ENCODE measurements at places on chromosomes 5 and 9.

DNA sequence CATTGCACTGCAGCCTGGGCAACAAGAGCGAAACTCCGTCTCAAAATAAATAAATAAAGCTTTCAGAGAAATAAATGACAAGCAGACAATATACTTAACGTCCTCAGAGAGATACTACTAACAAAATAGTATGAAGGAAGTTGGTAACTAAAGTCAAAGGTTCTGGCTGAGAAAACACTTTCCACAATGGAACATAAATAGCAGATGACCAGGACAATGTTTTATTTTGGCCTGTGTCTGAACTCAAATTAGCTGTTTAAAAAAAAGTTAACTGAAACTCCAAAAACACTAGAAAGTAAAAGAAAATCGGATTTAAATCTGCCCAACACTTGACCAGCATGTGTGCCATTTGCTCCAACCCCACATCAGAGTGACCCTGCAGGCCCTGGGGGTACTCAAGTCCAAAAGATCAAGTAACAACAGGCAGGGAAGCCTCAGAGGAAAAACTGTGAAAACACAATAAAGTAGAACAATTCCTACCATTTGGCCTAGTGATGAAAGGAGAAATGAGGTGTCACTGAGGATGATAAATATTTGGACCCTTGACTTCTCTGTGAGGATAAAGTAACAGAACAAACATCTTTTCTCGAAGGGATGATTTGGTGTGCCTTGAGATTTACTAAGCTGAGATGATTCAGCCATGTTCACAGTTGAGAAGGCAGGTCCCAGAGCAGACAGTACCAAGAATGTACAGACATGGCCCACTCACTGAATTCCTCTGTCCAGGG, 47.7 kb downstream of the LHFPL2 start:
- DNase-seq = no peak

DNA sequence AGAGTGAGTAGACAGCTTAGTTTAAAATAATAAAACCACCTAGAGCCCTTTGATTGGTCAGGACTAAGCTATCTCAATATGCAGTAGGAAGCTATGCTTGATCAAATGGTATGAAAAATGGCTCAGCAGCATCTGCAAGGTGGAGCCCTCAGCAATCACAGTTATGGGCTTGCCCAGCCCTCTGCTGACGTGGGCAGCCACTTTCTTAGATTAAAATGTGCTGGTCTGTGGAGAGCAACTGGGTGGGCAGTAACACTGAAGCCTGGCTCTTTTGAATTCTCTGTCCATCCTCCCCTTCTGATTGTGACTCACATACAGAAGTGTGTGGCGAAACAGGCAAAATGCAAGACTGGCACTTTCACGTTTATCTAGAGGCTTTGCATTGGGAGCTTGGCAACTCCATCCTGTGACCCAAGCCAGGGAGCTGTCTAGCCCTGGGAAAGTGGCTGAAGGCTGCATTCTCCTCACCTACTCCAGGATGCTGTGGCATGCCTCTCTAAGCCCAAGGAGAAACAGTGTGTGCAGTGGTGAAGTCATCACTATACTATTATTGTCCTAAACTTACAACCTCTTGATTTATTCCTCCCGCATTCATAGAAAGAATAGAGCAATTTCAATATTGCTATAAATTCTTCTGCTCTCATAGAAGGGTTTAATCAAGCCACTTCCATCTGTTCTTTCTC, 61.1 kb downstream of the MED10 start:
- DNase-seq = no peak

DNA sequence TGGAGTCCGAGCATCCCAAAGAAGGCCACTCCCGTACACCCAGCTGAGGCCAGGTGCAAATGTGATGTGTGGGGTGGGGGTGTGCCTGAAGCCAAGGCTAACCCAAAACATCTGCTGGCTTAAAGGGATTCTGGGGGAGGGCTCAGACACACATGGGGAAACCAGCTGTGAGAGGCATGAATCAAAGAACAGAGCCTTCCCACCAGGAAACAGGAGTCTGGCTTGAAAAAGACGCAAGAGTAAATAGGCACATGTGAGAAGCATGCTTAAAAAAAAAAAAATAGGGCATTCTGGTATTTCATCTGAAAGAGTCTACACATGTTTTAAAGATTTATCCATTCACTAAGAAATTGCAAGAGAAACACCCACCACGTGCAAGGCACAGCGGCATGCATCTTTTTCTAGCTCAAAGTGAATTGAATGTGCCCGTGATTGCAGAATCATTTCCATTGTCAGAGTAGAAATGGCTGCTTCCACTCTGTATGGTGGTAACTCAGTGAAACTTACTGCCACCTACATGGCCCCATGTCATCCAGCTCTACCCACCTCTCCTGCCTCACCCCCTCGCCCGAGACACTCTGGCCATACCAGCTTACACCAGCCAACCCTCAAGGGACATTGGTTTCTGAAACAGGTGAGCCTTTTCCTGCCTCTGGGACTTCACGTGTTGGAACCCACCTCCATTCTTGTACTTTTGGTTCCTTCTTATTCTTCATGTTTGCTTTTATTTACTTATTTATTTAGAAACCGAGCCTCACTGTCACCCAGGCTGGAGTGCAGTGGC, 71.5 kb downstream of the SEMA5A start:
- no peak for DNase-seq

- DNase-seq = no peak
Measured at GRCh38 chr9:123645126-123645525, 284.8 kb downstream of the DENND1A start.

DNA sequence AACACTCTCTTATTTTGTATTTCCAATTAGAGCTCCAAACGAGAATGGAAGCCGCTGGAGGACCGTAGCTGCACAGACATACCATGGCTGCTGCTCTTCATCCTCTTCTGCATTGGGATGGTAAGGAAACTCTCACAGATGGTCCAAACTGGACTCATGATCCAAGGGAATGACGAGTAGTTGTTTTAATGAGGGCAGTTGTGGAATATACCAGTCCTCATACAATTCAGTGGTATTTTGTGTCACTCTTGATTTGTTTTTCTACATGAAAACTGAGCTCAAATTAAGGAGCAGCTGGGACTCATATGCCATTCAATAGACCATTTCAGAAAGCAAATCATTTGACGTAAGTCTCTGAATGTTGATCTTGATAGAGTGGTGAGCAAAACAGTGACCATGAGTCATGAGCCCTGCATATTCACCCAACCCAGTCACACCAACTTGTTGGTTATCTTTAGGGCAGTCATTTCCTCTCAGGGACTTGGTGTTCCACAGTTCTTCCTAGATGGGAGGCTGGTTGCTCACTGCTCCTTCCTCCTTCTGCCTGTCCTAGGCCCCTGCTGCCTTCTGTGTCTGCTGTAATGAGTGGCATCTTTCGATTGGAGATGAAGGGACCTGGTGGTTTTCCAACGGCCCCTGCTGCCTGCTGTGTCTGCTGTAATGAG, 54.9 kb downstream of the SLC44A1 start:
- DNase-seq = no peak

- no peak for DNase-seq
Measured at GRCh38 chr5:4418084-4418483, 722.0 kb upstream of the ADAMTS16 start.

- DNase-seq = no peak
Measured at GRCh38 chr9:121589986-121590385, 61.4 kb upstream of the DAB2IP start.

GRCh38 chr9:28413471-28413870, 840.2 kb upstream of the C9orf72 start:
- DNase-seq = no peak

DNA sequence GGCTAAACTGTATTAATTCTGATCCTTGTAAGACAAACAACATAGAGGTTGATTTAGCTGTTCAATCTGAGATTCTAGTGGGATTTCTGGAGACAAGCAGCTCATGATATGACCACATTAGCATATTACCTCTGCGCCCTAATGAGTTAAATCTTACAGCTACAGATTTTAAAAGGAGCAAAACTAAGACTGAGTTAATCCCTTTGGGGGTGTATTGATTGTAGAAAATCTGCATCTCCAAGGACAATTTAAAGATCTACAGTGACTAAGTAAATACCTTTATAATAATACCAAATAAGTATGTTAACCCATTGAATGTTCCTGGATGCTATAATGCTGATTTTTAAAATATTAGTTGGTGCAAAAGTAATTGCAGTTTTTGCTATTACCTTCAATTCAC, 33.2 kb downstream of the ADAMTSL1 start:
- no peak for DNase-seq

DNA sequence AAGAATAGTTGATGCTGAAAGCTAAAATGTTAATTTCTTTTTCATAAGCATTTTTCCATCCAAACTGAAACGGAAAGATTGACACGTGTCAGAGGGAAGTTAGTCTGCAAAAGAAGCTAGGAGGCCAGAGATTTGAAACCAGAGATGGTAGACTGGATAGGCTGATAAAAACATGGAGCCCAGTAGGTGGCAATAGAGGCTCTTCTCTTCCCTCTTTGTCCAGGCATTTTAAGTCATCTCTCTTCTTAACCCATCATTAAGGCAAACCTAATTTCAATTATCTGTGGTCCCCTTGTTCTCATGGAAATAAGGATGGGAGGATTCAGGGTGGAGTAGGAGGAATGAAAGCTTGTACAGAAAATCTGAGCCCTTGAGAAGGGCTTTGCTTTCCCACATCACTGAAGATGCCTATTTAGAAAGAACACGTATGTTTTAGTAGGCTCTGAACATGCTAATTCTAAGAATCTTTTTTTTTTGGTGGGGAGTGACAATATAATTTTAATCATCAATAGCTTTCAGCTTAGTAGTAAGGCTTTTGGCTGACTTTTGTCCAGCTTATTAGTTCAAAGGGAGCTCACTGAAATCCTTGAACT, 66.6 kb downstream of the ZNF474 start:
- DNase-seq = peak; percentile 52

DNA sequence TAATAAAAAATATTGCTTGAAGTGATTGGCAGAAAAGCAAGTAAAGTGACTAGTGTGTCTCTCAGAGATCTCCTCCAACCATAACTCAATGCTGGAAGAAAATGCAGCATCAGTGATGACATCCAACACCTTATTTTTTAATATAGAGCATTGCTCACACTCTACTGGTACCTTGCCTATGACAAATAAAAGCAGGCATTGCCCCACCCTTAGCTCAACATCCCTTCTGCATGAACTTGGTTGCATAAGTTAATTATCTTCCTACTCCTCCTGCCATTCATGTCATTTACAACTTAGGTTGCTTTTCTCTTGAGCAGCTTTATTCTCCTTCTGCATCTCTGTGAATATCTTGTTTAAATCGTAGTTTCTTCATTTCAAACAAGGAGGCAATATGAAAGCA, 41.2 kb downstream of the FEM1C start:
- no peak for DNase-seq

GRCh38 chr5:107365320-107366109, 305.2 kb downstream of the EFNA5 start:
- DNase-seq = no peak

DNA sequence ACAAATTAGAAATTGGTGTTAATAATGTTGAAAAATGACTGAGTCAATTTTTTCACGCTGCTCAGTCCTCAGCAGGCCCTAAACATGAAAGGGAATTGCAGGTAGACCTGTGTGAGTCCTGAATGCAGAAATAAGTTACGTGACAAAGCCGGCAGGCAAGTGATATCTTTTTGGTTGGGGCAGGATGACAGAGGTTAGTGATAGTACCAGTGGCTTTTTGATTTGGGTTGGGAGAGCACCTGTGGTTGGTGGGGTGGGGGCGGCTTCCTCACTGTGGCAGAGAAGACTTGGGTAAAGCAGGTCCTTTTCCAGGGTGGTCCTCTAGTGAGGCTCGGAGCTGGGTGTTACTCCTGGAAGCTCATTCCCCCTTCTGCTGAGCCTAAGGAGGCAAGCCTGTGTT, 164.7 kb downstream of the TMEM167A start:
- DNase-seq = no peak

- no peak for DNase-seq
Measured at GRCh38 chr9:81741103-81741502, 51.8 kb upstream of the TLE1 start.

DNA sequence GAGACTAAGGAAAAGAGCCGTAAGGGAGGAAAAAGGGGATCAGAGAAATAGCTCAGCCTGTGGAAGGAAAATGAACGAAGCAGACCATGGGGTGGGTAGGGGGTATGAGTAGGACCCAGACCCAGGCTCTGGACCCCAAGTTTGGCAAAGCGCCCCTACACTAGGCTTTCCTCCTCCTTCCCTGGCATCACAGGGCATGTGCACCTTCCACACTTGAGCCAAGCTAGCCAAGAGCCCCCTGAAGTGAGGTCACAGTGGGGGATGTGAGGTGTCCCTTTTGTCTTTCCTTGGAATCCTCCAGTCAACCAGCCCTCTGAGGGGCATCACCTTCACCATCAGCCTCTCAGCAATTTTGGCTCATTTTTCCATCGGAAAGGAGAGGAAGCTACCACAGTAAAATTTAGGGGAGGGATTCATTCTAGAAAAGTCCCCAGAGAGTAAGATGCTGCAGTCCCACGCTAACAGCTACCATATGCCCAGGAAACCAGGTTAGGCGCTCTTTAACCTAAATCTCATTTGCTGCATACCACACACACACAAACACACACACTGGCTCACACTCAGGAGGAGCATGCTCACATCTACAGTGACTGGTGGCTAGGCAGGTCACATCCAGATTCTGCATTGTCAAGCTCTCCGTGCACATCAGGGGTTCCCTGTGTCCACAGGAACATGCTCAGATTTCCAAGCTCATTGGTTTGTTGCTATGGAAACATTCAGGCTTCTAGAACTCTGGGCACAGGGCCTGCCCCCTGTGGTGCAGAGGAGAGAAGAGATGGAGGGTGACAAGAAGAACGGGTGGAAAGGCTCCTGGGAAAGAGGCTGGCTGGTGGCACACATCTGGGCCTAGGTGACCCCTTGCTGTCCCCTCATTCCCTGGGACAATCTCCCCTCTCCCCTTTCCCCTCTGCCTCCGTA, 9.9 kb downstream of the REEP2 start:
- peak; percentile 93 for DNase-seq

- no peak for DNase-seq
Measured at GRCh38 chr9:112084334-112084733, 90.8 kb downstream of the SUSD1 start.

DNA sequence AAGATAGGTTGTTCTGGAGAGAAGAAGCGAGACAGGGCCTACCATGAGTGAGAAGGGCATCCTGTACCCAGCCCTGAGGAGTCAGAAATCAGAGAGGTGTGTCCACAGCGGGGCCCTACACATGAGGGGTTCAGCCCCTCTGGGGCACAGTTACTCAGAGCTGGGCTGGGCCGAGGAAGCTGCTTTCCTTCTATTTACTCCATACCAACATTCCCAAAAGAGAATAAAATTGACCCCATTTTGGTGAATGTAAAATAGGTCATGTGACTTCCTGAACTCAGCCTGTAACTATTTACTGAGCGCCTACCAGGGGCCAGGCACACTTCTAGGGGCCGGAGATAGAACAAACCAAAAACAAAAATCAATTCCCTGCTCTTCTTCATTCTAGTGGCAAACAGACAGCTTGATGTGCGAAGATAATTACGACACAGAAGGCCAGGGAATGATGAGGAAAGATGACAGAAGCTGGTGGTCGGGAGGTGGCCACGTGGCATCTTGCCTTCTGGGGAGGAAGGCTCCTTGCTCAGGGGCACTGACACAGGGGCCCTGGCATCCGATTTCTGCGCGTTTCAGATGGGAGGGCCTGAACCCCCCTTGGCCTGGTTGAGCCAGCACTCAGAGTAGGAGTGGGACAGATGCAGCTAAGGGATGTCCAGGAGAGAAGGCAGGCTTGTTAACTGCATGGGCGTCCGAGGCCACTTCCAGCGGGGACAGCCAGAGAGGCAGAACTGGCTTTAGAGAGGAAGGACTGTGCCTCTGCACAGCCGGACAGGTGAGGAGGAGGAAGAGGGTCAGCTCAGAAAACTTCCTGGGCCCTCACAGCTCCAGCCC, 121.8 kb downstream of the NSG2 start:
- DNase-seq = no peak

- no peak for DNase-seq
Measured at GRCh38 chr5:180026320-180026719, 45.2 kb downstream of the RNF130 start.

- no peak for DNase-seq
Measured at GRCh38 chr5:181211208-181211607, 6.2 kb upstream of the TRIM7 start.

Measured in NCI-H2081 (cell line).